ENCODE measurements at places on chromosomes 6 and 20.

DNA sequence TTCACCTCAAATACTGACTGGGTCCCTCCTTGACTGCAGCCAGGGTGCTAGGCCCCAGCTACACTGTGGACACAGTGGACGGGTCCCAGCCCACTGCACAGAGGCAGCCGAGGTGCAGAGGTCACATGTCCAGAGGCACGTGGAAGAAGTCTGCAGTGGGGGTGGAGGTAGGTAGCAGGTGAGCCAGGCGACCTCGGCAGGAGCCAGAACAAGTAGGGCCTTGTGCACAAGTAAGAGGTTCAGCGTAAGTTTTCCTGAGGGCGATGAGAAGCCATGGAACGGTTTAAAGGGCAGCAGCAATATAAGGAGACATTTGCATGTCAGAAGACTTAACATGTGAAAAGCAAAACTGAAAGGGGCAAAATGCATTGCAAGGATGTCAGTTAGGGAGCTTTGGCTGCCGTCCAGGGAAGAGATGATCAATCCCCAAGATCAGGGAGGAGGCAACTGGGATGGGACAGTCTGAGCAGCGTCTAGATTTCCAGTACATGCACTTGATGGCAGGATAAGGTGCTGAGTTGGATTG, 49.7 kb upstream of the SNX9 start:
- peaks cover 21% of the 10 kb centered on the region for H3K27me3 ChIP-seq
- peak overlapping the region; percentile 69 for H3K27ac ChIP-seq
- H3K4me3 ChIP-seq, result no peak overlapping the region
- no peak for DNase-seq
- peaks cover 11% of the 10 kb centered on the region for H3K4me1 ChIP-seq

DNA sequence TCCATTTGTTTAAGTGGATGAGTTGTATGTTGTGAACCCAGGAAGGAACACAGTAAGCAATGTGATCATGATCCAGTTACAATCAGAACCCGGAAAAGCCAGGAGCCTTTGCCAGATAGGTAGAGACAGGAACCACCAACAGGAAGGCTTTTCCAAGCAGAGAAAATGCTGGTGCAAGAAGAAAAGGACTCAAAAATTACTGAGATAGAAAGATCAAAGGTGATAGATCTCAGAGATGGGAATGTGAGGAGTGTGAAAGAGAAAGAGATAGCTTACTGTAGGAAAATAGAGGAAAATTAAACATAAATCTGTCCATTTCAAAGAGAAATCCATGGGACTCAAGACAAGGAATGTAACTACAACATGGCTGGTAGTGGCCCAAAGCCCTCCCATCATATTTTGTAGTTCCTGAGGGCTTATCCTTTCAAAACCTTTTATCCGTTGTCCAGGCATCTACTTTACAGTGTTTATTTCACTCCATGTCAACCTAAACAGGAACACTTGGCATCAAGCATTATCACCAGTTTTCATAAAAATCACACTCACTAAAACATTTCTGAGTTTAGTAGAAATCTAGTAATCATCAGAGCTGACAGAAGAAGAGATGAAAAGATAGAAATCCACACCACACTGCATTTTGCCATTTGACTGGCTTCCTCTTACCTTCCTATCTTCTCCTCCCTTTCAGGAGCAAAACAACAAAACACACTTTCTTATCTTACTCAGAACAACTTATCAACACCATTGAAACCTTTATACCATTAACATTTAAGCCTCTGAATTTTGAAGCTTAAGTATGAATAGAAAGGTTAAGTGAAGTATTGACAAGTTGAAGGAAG, 44.5 kb upstream of the STXBP5 start:
- no peaks in the 10 kb centered on the region for H3K36me3 ChIP-seq
- no peak for DNase-seq
- no peak overlapping the region for H3K4me3 ChIP-seq

GRCh38 chr6:122075917-122076316, 323.5 kb upstream of the HSF2 start:
- H3K27ac ChIP-seq, result no peak overlapping the region
- H3K4me1 ChIP-seq, result no peaks in the 10 kb centered on the region
- H3K4me3 ChIP-seq, result no peak overlapping the region
- no peak for DNase-seq

DNA sequence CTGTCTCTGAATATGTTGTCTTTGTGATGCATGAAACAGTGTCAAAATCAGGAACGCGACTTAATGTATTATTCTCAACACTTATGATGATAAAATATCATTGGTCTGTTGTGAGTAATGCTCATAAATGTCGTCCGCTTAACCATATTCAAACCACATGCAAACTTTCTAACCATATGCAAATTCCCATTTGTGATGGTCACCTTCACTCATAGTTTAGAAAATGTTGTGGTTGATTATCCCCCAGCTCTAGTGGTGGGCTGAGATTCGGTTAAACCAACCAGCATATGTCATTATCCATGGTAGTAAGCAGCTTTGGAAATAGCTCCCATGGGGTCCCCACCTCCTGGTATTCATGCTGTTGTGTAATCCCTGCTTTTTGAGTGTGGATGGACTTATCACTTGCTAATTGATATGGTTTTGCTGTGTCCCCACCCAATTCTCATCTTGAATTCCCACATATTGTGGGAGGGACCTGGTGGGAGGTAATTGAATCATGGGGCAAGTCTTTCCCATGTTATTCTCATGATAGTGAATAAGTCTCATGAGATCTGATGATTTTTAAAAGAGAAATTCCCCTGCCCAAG, 360.0 kb upstream of the TSHZ2 start:
- no peaks in the 10 kb centered on the region for H3K36me3 ChIP-seq
- peaks cover 17% of the 10 kb centered on the region for H3K27me3 ChIP-seq
- H3K4me1 ChIP-seq, result no peaks in the 10 kb centered on the region

GRCh38 chr6:112231164-112231563, 23.2 kb downstream of the LAMA4 start:
- H3K4me1 ChIP-seq, result peaks cover 32% of the 10 kb centered on the region
- DNase-seq, result no peak
- H3K36me3 ChIP-seq, result peaks cover 9% of the 10 kb centered on the region
- H3K27me3 ChIP-seq, result no peaks in the 10 kb centered on the region

- no peak for DNase-seq
- no peaks in the 10 kb centered on the region for H3K4me1 ChIP-seq
- H3K4me3 ChIP-seq, result no peak overlapping the region
- H3K27ac ChIP-seq, result no peak overlapping the region
- no peaks in the 10 kb centered on the region for H3K27me3 ChIP-seq
Observed at GRCh38 chr20:19926591-19926990, 90.6 kb upstream of the NAA20 start.

DNA sequence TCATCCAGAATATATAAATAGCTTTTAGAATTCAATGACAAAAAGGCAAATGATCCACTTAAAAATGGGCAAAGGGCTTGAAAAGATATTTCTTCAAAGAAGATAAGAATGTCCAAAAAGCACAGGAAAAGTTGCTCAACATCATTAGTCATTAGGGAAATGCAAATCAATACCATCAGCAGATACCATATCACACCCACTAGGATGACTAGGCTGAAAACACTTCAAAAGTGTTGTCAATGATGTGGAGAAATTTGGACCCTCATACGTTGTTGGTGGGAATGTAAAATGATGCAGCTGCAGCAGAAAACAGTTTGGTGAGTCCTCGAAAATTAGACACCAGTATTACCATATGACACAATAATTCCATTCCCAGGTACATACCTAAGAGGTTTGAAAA, 303.6 kb upstream of the SLC35B3 start:
- H3K27ac ChIP-seq, result no peak overlapping the region
- H3K36me3 ChIP-seq, result no peaks in the 10 kb centered on the region
- H3K4me3 ChIP-seq, result no peak overlapping the region

DNA sequence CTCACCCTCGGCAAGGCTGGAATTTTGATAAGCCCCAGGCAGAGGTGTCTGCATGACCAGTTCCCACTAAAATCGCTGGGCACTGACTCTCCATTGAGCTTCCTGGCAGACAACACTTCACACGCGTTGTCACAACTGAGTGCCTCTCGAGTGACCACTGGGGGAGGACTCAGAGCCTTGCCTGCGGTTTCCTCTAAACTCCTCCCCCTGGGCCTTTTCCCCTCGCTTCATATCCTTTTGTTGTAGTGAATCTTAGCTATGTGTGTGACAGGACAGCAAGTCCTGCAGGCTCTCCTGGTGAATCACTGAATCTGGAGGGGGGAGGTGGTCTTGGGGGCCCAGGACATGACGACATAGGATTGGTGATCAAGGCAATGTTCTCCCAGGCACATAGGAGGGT, 670.8 kb downstream of the PRKN start:
- no peak overlapping the region for H3K4me3 ChIP-seq
- H3K27ac ChIP-seq, result no peak overlapping the region
- H3K27me3 ChIP-seq, result no peaks in the 10 kb centered on the region
- peaks cover 30% of the 10 kb centered on the region for H3K4me1 ChIP-seq
- peaks cover 8% of the 10 kb centered on the region for H3K36me3 ChIP-seq
- DNase-seq, result no peak

DNA sequence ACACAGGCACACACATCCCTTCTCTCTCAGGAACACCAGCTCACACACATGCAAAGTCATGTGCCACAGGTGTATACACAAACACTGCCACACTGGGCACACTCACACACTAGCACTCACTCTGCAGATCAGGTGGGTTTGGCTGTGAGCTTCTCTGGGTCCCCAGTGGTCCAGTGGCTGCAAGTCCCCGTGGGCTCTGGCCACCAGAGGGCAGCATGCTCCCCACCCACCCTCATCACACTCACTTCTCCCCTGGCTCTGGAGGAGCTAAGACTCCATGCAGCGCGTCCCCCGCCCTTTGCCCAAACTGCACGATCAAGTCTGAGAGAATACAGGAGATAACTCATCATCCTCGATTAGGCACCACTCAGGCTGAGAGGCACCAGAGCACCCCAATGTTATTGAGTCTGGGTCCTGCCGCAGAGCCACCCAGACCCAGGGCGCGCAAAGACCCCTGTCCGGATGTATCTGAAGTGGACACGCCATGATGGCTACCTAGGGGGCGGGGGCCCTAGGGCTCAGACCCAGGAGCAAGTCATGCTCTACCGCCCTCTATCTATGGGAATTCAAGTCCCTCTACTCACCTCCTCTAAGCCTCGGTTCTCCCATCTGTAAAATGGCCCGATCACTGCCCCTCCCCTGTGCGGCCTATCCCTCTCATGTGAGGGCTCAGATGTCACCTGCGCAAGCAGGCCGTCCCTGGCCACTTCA, 90.5 kb downstream of the GRM4 start:
- peaks cover 14% of the 10 kb centered on the region for H3K4me1 ChIP-seq
- no peak overlapping the region for H3K27ac ChIP-seq
- no peaks in the 10 kb centered on the region for H3K36me3 ChIP-seq

GRCh38 chr6:167652701-167653095, 174.0 kb upstream of the AFDN start:
- H3K27ac ChIP-seq, result no peak overlapping the region
- H3K36me3 ChIP-seq, result no peaks in the 10 kb centered on the region
- no peak overlapping the region for H3K4me3 ChIP-seq
- no peaks in the 10 kb centered on the region for H3K27me3 ChIP-seq

- no peaks in the 10 kb centered on the region for H3K4me1 ChIP-seq
- peaks cover 8% of the 10 kb centered on the region for H3K36me3 ChIP-seq
- H3K4me3 ChIP-seq, result no peak overlapping the region
Observed at GRCh38 chr6:148538261-148539190, 195.9 kb downstream of the SASH1 start.

DNA sequence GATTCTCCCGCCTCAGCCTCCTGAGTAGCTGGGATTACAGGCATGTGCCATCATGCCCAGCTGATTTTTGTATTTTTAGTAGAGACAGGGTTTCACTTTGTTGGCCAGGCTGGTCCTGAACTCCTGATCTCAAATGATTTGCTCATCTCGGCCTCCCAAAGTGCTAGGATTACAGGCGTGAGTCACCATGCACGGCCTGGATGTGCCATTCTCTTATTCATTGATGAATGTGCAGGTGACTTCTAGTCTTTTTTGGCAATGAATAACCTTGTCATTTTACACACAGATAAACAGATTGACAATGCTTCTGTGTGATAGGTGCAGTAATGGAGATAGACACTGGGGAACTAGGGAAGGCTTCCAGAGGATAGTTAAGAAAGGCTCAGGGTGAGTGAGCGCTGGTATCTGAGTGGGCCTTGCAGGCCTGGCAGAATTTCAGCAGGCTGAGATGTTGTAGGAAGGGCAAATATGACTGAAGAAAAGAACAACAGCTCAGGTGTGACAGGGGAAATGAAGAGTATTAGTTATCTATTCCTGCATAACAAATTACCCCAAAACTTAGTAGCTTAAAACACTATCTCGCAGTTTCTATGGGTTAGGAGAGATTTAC, 23.3 kb downstream of the PPARD start:
- H3K4me1 ChIP-seq, result peaks cover 23% of the 10 kb centered on the region
- H3K4me3 ChIP-seq, result no peak overlapping the region
- H3K36me3 ChIP-seq, result no peaks in the 10 kb centered on the region
- DNase-seq, result no peak
- H3K27me3 ChIP-seq, result no peaks in the 10 kb centered on the region

DNA sequence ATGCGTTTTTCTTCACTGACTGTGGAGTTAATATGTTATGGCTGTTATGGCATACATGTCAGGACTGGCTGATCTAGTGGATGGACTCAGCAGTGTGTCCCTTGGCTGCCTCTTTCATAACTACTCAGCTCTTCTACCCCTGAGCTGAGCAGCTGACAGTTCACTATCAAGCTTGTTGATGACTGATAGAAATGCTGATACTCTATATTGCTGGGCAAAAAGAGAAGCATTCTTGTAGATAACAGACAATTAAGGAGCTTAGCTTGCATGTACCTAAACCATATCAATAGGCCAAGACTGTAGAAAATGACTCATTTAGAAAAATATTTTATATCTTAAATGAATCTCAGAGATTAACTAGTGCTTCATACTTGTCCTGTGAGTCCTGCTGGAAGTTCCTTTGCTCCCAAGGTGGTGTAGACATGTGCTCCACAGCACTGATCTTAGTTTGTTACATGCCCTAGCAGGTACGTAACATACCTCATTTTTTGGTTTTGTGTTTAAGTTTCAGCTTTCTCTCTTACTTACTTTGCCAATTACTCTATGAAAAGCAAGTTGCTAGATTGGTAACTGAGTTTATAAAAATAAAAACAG, 236.9 kb downstream of the GMDS start:
- DNase-seq, result no peak

DNA sequence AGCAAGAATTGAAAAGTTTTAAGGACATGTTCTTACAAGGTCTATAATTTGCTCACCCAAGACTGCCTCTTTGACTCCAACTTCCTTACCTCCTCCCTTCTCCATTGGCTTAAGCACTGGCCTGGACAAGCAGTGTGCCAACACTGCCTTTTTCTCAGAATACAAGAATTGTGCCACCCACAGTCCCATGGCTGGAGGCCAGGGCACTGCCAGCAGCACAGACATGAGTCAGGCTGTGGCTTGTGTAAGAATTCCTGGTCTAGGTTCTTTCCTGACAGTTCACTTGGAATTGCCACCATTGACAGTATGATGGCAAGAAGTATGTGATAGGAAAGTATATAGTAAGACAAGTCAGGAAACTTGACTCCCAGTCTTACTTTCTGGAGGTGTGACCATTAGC, 202.7 kb upstream of the MARCKS start:
- H3K4me1 ChIP-seq, result peaks cover 20% of the 10 kb centered on the region
- peak overlapping the region; percentile 68 for H3K27ac ChIP-seq
- H3K36me3 ChIP-seq, result no peaks in the 10 kb centered on the region
- peak overlapping the region; percentile 22 for H3K4me3 ChIP-seq
- H3K27me3 ChIP-seq, result no peaks in the 10 kb centered on the region
